DMS153 (cell line): ENCODE measurements at places on chromosomes 2 and 18.

DNA sequence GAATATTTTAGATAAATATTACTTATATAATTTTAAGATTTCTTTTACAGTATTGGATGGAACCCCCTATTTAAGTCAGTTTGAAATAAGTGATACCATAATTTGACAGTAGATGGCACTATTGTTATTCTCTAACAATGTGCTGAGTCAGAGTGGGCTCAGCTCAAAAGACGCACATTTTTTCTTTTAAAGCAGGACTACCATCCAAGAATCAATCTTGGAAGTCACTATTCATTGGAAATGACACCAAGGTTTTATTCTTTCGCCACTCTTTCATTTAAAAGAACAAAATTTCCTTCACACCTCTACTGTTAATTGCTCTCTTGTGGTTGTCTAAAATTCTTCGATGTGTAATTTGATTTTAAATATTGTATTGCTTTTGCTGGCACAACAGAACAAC lies 32.6 kb upstream of the SPAG16 start:
- DNase-seq, result peak; percentile 23

DNA sequence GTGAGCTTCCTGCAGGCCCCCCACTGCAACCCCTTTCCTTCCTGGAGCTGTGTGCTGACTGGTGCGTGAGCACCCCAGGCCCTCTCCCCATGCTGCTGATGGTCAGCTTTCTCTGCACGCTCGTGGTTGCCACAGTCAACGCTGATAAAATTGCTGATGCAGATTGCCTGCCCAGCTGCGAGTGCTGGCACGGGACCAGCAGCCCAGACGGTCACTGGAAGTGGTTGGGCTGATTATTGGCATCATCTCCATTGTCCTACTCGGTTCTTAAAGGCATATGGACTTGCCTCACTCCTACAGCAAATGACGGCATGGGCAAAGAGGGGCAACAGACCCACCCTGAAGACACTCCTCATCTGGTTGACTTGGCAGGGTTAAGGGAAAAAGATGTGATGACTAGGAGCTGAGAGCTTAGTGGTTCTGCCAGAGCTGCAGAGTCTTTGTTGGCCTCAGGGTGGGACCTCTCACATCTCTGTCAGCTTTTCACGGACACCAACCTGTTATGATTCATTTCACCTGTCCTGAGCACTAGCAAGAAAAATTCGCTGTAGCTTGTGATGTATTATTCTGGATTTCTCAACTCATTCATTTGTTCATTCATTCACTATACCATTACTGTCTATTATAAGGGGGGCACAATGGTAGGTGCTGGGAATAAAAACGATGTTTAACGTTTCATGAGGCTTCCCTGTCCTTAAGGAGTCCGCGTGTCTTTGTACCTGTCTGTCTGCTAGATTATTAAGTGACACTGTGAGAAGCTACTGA lies 38.4 kb downstream of the PAX8 start:
- DNase-seq, result peak; percentile 56

DNA sequence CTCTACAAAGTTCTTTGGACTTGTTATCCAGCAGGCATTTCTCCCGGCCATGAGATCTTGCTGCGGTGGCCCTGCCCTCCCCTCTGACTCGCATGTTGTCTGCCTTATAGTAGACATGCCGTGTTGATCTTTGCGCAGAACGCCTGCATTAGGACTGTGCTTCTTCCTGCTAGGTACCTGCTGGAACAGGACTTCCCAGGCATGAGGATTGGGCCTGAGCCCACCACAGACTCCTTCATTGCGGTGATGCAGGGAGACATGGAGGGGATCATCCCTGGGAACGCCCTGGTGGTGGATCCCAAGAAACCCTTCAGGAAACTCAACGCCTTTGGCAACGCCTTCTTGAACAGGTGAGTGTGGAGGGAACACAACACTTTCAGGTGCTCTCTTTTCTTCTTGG lies 10.1 kb downstream of the EHD3 start:
- no peak for DNase-seq

DNA sequence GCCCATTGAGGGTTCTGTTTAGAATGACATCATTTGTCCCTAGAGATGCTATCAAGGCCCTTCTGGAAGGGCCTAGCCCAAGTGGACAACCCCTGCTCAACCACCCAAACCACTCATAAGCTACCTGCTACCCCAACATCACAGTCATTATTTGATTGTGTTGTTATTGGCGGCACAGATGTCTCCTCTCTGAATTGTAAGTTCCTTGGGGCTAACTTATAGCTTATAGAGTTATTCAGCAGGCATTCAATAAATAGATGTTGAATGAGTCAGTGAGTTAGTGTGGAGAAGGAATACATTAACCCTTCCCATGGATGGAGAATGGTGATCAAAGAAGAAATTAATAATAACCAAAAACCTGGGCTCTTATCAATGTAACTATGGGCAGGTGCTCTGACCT lies 80.0 kb downstream of the ACAA2 start:
- DNase-seq, result no peak

GRCh38 chr2:174059178-174059883 lies 94.2 kb upstream of the SP3 start:
- DNase-seq, result no peak

- DNase-seq, result no peak
Measured at GRCh38 chr2:16070648-16070971, 130.3 kb downstream of the MYCN start.

- DNase-seq, result no peak
Measured at GRCh38 chr2:55782528-55783173, 89.0 kb upstream of the PNPT1 start.

DNA sequence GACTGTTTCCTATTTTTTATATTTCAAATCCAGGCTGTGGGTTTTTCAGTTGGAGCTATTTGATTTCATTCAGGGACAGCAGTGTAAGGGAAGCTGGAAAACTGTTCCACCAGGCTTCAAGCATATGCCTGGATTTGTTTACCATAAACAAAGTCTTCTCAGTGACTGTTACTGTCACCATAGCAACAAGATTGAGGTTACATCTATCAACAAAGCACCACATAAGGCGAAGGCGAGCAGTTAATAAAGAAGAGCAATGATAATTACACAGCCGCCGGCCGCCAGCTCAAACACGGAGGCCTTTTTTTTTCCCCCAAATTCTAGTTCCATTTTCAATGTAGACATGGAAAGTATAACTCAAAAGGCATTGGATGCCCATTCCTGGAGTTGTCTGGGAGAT lies 553.7 kb upstream of the SYT4 start:
- DNase-seq, result peak; percentile 90

- DNase-seq, result no peak
Measured at GRCh38 chr2:99780276-99780675, 290.5 kb upstream of the REV1 start.

DNA sequence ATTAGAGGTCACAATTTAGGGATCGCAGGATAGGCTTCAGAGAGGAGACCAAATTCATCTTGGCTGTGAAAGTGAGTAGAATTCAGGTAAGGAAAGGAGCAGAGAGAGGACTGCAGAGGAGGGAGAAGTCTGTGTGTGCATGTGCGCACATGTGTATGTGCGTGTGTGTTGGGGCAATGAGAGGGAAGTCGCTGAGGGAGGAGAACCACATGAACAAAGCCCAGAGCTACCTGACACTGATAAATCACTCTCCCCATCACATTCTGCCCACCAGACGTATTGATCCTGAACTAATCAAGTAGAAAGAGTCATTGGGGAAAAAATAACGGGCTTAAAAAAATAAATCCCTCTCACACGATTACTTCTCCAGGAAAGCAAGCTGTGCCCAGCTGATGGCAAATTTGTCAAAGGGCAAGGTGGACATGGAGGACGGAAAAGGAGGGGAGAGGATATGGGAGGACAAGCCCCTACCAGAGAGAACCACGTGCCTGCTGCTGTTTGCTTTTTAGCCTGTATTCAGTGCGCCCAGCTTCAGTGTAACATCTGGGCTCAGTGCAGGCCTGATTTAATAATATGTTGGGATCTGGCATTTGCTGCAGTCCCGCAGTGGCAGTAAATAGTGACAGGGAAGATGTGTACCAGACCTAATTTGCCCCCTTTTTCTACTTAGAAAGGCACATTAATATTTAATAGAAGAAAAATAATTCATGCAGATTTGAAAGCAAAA lies 307.5 kb downstream of the C1D start:
- no peak for DNase-seq

GRCh38 chr2:139911160-139911559 lies 1131.0 kb upstream of the NXPH2 start:
- no peak for DNase-seq

- DNase-seq, result no peak
Measured at GRCh38 chr2:7709907-7710306, 792.7 kb downstream of the RNF144A start.

- no peak for DNase-seq
Measured at GRCh38 chr2:219421323-219421722, 3.1 kb downstream of the DES start.
